GDM1 (cell line): ENCODE measurements at places on chromosomes 1 and 21.

- DNase-seq: no peak
Observed at GRCh38 chr1:62905309-62905708, 121.4 kb downstream of the ATG4C start.

DNA sequence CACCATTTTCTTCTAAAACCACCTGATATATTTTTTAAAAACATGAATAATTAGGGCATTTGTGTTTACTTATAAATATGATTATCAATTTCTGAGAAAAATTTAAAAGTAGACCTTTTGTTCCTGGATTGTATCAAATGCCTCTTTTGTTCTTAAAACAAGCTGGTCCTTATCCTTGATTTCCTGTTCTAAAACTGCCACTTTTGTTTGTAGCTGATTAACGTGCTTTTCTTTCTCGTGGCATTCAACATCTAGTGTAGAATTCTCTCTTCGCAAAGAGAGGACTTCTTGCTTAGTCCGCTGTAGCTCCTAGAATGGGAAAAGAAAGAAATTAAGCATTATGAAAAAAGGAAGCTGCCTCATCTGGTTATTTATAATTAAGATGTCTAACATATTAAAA is 25.0 kb downstream of the SASS6 start:
- DNase-seq: no peak

DNA sequence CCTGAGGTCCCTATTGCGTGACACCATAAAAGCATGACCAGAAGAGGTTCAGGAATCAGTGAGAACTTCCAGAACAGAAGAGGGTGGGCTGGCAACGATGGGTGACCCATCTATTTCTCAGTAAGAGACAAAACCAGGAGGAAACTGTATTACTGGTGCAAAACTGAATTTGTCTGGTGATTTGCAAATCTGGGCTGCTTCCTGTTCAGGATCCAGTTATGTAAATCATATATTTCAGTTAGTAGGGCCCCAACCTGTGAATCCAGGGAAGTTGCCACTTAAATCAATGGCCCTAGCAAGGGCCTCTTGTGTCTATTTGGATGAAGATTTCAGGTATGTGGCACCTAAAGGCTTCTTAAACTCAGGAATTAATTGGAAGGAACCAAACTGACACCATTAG is 23.1 kb upstream of the SMAP2 start:
- no peak for DNase-seq

GRCh38 chr1:92315766-92316599 is 17.1 kb downstream of the RPAP2 start:
- no peak for DNase-seq

DNA sequence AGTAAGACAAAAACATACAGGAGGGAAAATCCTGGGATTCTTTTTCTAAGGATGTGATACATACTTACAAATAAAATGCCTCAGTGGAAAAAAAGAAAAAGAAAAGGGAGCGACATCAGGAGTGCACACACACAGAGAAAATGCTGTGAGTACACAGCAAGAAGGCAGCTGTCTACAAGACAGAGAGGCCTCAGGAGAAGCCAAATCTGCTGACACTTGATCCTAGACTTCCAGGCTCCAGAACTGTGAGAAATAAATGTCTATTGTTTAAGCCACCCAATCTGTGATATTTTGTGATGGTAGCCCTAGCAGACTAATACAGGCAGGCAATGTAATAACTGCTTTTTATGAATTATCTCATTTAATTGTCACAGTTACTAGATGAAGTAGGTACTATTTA is 17.0 kb upstream of the TRIM45 start:
- DNase-seq: no peak

DNA sequence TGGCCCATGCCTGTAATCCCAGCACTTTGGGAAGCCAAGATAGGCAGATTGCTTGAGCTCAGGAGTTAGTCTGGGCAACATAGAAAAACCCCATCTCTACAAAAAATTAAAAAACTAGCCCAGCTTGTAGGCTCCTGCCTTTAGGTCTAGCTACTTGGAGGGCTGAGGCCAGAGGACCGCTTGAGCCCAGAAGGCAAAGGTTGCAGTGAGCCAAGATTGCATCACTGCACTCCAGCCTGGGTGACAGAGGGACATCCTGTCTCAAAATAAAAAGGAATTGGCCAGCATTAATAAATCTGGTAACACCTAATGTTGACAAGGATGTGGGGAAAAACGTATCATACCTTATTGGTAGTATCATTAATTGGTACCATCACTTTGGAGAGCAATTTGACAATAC is 396.2 kb downstream of the PLPP3 start:
- no peak for DNase-seq

DNA sequence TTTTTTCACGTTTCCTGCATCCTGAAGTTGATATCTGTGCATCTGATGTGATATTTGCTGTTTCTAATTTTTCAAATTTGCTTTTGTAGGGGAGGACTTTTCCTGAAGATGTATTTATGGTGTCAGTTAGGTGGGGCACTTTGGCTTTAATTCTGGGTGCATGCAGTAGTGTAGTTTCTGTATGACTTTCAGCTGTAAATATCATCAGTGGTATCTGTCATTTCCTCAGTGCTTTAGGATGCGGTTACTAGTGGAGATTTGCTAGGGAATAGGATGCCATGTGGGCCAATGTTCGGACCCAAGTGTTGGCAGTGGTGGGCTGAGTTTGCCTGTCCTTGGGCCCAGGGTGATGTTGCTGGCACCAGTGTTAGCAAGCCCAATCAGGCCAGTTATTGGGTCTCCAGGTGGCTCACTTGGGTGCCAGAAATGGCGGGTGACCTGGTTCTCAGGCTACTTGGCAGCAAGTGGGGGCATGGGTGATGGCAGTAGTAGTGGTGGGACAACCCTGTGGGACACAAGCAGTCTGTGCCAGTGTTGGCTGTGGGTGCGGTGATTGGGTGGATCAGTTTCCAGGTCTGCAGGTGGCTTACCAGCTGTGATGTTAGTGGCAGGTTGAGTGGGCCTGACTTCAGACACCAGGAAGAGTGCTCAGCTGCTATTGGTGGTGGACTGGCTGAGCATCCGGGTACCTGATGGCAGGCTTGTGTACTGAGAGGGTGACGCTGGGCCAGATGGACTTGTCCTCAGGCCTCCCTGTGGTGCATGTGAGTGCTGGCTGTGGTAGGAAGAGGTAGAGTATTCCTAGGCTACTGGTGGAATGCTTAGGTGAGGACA is 24.4 kb downstream of the CD55 start:
- no peak for DNase-seq

GRCh38 chr1:2804628-2805351 is 3.3 kb upstream of the TTC34 start:
- no peak for DNase-seq

DNA sequence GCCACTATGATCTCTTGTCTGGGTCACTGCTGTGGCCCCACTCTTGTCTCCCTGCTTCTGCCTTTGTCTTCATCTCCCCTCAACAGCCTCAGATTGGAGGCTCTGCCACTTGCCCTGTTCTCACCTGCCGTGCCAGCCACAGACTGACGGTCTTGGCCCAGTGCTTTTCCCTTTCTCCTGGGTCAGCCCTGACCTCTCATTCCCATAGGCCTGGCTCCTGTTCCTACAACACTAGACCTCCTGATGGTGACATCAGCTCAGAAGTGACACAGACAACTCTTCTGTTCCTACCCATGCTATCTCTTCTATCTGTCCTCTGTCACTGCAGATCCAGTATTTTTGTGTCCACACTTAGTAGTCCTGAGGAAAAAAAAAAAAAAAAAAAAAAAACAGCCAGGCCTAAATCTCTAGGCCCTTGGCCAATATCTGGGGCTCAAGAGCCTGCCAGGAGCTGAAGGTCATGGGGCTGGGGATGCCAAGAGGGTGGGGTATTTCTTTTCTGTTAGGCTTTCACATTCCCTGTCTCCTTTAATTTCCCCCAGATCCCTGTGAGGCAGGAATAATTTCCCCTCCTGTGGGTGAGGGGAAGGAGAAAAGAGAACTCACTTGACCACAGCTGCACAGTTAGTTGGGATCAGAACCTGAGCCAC is 42.0 kb upstream of the FOXO6 start:
- DNase-seq: no peak

DNA sequence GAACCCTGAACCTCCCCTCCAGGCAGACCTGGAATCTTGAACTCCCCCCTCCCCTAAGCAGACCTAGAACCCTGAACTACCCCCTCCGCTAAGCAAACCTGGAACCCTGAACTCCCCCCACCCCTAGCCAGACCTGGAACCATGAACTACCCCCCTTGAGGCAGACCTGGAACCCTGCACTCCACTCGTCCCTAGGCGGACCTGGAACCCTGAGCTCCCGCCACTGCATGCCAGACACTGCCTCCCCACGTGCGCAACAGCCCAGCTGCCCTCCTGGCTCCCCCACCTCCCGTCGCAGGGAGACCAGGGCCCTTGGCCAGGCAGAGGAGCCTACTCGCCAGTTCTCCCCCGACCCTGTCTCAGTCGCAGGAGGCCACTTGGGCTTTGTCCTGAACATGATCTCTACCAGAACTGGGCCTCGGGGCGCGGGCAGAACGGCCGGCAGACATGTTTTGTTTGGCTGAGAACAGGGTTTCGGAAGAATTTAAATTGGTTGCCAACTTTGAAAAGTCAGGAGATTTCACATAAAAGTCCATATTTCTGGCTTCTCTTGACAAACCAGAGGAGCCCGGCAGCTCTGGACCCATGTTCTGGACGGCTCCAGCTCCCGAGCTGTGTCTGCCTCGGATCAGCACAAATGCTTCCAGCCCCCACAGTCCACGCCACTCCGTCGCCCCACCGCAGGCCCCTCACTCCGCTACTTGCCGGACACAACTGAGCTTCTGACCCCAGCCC is 9.2 kb upstream of the PLEKHG5 start:
- DNase-seq: no peak

DNA sequence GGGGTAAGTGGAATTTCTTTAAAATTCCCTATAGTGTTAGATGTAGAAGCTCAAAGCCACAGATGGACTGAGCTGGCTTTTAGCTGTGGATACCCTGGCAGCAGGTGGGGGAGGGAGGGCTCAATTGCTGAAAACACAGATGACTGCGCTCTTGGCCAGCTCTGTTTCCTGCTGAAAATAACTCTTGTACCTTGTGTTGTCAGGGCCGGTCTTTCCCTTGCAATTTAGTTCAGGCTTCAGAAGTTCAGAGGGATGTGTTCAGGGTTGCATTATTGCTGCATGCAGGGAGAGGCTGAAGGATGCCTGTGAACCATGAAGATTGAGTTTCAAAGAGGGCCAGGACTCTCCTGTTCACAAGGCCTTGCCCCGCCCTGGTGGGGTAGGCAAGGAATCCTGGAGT is 58.1 kb upstream of the GCLM start:
- DNase-seq: no peak

DNA sequence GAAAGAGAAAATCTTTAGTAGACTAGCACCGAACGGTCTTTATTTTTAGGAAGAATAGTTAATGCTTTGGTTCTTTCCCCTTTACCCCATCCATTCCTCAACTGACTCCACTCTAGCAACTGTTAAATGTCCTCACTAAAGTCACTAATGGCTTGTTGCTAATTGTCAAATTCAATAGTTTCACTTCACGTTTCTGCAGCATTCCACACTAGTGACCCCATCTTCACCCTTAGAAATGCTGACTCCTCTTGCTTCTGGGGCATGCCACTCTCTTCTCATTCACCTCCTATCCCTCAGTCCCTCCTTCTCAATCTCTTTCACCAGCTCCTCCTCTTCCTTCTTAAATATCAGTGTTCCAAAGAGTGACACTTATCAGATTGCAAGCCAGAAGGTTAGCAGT is 19.4 kb upstream of the CADM3 start:
- no peak for DNase-seq

DNA sequence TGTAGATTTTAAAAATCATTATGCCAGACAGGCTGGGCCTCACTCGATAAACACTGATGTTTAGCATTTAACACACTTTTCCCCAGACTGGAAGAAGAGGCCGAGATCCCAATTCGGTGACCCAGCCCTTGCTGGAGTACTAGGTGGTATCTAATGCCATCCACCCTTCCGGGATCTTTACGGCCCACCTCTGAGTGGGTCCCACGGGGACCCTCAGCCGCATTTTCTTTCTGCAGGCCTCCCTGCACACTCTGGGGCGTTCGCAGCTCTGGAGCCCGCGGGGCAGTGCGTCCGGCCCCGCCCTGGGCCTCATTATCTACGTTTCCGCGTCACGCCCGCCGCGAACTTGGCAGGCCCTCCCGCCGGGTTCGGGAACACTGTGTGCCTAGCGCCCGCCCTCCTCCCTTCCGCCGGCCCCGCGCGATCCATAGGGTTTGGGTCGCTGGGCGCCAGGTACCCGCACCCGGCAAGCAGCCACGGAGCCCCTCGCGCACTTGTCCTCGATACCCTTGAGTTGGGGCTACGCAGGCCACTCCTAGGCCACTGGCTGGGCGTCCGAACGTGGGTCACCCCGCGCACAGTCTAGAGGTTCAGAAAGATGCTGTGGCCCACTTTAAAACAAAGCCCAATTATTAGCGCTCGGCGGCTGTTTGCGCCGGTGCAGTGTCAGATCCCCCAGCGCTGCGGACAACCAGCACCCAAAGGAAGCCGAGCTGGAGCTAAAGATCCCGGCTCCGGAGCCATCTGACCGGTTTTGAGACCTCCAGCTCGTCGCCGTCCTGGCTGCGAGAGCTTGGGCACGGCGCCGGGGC is 950 bp upstream of the EVA1C start:
- peak; percentile 14 for DNase-seq

DNA sequence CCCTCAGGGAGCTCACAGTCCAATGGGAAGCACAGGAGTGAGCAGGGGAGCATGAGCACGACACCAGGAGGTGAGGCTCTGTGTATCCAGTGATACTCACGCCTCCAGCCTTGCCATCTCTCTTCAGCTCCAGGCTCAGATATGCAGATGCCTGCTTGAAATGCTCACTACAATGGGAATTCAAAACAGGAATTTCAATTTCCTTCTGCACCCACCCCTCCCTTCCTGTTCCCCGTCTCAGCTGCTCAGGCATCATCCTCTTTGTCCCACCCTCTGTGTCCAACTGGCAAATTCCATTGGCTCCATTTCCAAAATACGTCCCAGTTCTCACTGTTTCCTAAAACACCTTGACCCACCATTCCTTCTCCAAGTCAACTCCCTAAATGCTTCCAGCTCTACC is 58.9 kb downstream of the FBXO2 start:
- no peak for DNase-seq

GRCh38 chr1:226063224-226063976 is 884 bp downstream of the H3-3A start:
- peak; percentile 32 for DNase-seq

DNA sequence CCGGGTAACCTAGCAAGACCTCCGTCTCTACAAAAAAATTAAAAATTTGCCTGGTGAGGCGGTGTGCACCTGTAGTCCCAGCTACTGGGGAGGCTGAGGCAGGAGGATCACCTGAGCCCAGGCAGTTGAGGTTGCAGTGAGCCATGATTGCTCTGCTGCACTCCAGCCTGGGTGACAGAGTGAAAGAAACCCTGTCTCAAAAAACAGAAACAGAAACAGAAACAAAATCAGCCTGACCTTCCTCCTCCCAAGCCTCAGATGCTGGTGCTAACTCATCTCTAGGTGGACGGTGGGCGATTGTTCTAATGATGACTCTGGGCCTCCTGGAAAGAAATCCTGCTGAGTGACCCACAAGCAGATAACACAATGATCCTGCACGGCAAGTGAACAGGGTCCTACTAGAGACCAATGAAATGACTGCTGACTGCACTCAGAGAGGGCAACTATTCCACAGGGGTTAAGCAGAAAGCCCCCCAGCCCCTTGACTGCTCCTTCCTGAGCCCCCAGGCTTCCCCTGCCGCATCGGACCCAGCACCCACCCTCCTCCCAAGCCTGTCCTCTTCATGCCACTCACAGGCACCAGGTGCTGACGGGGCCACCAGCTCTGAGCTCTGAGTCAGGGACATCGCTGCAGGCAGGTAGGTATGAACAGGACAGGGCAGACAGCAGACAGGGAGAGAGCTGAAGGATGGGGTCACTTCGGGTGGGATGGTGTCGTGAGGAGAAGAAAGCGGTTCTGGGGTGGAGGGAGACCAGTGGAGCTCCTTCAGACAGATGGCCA is 27.8 kb upstream of the LRRC38 start:
- DNase-seq: no peak
